ENCODE measurements at places on chromosomes 13 and 19. TPM values are rescaled to one million over a fixed set of nuclear protein-coding genes. Genes with fewer than 3 reads are reported as not detected.

- H3K4me1 ChIP-seq, result no peaks in the 10 kb centered on the region
- DNase-seq, result no peak
- H3K27ac ChIP-seq, result no peak overlapping the region
- H3K36me3 ChIP-seq, result no peaks in the 10 kb centered on the region
- no peak overlapping the region for H3K4me3 ChIP-seq
These were observed 96.8 kb upstream of the WASF3 start for GRCh38 chr13:26460648-26461047.

GRCh38 chr19:39413272-39413910, 922 bp downstream of the PLEKHG2 start:
- H3K27me3 ChIP-seq, result peaks cover 1% of the 10 kb centered on the region
- DNase-seq, result peak; percentile 31
- peak overlapping the region; percentile 88 for H3K4me3 ChIP-seq
- H3K36me3 ChIP-seq, result peaks cover 37% of the 10 kb centered on the region

DNA sequence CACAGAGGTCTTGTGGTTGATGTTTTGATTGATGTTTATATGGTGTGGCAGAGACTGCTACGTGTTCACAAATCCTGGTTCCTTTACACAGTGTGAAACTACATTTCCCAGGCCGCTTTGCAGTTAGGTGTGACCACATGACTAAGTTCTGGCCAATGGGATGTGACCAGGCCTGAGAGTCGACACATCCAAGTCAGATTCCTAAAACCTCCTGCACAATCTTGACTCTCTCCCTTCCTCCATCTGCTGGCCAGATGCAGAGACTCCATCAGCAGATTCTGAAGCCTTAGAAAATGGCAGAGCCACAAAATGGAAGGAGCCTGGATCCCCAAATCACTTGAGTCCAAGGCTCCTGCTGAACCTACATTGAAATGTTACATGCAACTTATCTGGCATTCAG, 12.6 kb downstream of the CD37 start:
- H3K27me3 ChIP-seq, result no peaks in the 10 kb centered on the region
- no peak overlapping the region for H3K27ac ChIP-seq
- no peaks in the 10 kb centered on the region for H3K4me1 ChIP-seq
- no peak for DNase-seq
- H3K4me3 ChIP-seq, result no peak overlapping the region
- peaks cover 2% of the 10 kb centered on the region for H3K36me3 ChIP-seq

GRCh38 chr13:33175991-33176390, 109.6 kb downstream of the STARD13 start:
- H3K4me3 ChIP-seq, result no peak overlapping the region
- DNase-seq, result no peak
- H3K27me3 ChIP-seq, result peaks cover 7% of the 10 kb centered on the region
- no peaks in the 10 kb centered on the region for H3K4me1 ChIP-seq

Gene PRKCG
- total RNA-seq, result 0.40 TPM

GRCh38 chr13:75443356-75443958, 38.5 kb downstream of the TBC1D4 start:
- no peaks in the 10 kb centered on the region for H3K4me1 ChIP-seq
- H3K36me3 ChIP-seq, result no peaks in the 10 kb centered on the region
- no peak overlapping the region for H3K4me3 ChIP-seq
- no peak for DNase-seq
- H3K27ac ChIP-seq, result no peak overlapping the region

DNA sequence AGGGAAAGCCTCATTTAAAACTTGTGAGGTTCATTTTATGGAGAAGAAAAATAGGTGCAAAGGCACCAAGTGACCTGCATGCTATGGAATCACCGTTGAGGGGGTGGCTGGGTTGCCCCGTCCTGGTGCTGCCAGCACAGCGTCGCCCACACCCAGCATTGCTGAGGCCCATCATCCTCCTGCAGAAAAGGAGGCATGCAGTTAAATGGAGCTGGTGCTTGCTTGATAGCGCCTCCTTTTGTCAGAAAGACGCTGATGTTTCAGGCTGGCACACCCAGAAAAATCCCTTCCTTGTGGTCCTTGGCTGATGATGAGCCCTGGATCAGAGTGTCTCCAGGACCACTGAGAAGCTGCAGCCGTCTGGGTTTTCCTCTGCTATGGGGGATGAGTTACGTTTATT, 36.9 kb downstream of the DHRS12 start:
- no peak overlapping the region for H3K27ac ChIP-seq
- peaks cover 28% of the 10 kb centered on the region for H3K4me1 ChIP-seq
- no peak for DNase-seq
- H3K36me3 ChIP-seq, result peaks cover 12% of the 10 kb centered on the region
- no peak overlapping the region for H3K4me3 ChIP-seq

GRCh38 chr19:56595548-56595899, 422 bp downstream of the ZNF71 start:
- DNase-seq, result no peak
- H3K4me1 ChIP-seq, result peaks cover 19% of the 10 kb centered on the region
- no peaks in the 10 kb centered on the region for H3K27me3 ChIP-seq
- peak overlapping the region; percentile 96 for H3K4me3 ChIP-seq

- H3K4me1 ChIP-seq, result peaks cover 28% of the 10 kb centered on the region
- H3K4me3 ChIP-seq, result peak within 1 kb of the TSS; percentile 61
- DNase-seq, result no peak
- H3K27ac ChIP-seq, result no peak within 1 kb of the TSS
These were observed at the start of gene FGF14 for GRCh38 chr13:102401766-102402165. Gene FGF14, minus strand, starts transcription at chr13:102402048.

DNA sequence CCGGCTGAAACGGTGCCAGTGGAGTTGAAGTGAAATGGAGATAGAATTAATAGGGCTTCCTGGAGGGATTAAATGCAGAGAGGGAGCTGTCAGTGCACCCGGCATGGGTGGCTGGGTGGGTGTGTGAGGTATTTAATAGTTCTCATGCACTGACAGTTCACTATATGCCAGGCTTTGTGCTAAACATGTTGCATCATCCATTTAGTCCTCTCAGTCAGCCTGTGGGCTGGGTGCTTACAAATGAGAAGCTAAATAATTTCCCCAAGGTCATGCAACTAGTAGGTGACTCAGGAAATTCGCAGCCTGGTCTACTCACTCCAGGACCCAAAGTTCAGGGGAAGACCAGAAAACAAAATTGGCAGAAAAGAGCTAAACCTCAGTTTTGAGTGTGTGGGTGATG, 63.5 kb upstream of the SPATA13 start:
- peaks cover 18% of the 10 kb centered on the region for H3K4me1 ChIP-seq
- no peaks in the 10 kb centered on the region for H3K36me3 ChIP-seq
- peaks cover 18% of the 10 kb centered on the region for H3K27me3 ChIP-seq
- no peak overlapping the region for H3K4me3 ChIP-seq
- peak overlapping the region; percentile 50 for H3K27ac ChIP-seq

Gene ERICH6B
- total RNA-seq, result not detected

DNA sequence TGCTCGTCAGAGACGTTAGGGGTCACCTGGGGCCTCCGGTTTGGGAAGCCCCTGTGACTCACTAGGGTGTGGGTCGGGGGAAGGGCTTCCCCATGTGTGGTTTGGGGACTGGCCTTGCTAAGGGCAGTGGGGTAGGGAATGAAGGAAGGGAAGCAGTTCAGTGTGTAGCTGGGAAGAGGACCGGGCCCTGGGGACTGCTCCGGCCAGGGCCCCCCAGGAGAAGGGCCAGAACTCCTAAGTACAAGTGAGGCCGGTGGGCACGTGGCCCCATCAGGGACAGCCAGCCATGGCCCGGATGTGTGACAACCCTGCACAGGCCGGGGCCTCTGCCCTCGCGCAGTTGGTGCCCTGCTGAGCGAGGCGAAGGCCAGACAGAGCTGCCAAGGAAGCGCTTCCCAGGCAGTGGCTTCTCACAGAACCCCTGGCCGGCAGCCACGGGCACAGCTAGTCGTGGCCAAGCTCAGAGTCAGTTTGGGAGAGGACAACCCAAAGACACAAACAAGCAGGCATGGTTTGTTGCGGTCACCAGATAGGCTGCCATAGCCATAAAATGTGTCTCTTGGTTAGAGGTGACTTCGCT, 25.7 kb downstream of the TEX29 start:
- no peaks in the 10 kb centered on the region for H3K4me1 ChIP-seq
- no peak overlapping the region for H3K4me3 ChIP-seq
- peaks cover 3% of the 10 kb centered on the region for H3K27me3 ChIP-seq
- DNase-seq, result no peak

- H3K27ac ChIP-seq, result peak overlapping the region; percentile 83
- peaks cover 7% of the 10 kb centered on the region for H3K36me3 ChIP-seq
- peak overlapping the region; percentile 68 for H3K4me3 ChIP-seq
These were observed 5.6 kb downstream of the ICAM5 start for GRCh38 chr19:10295305-10295846.

GRCh38 chr13:43284162-43284561, 260.8 kb downstream of the DNAJC15 start:
- no peak overlapping the region for H3K27ac ChIP-seq
- no peaks in the 10 kb centered on the region for H3K36me3 ChIP-seq
- no peaks in the 10 kb centered on the region for H3K4me1 ChIP-seq
- peaks cover 5% of the 10 kb centered on the region for H3K27me3 ChIP-seq
- no peak for DNase-seq
- H3K4me3 ChIP-seq, result no peak overlapping the region

DNA sequence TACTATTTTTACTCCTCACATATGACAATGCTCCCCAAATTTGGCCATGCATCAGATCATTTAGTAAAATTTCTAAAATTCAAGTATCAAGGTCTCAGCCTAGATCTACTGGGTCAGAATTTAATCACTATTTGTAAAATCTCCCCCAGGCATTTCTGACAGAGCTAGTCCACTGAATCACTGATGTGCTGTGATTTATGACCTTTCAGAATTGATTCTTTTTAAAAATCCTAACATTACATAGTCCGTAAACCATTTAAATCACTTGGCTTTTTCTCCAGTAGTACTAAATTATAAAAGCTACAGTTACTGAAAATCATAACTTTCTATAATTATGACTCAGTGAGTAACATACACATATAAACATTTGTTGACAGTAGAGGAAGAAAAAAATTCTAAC, 92.8 kb upstream of the RAP2A start:
- H3K36me3 ChIP-seq, result peaks cover 5% of the 10 kb centered on the region
- H3K27ac ChIP-seq, result no peak overlapping the region

Gene PSG1
- total RNA-seq, result not detected

Gene PGLYRP1
- not detected for total RNA-seq

GRCh38 chr13:20351281-20352022, 119.3 kb upstream of the GJB6 start:
- peaks cover 2% of the 10 kb centered on the region for H3K36me3 ChIP-seq
- DNase-seq, result no peak
- H3K4me1 ChIP-seq, result peaks cover 22% of the 10 kb centered on the region
- no peaks in the 10 kb centered on the region for H3K27me3 ChIP-seq
- H3K4me3 ChIP-seq, result no peak overlapping the region

GRCh38 chr13:105991622-105992277, 543.7 kb downstream of the EFNB2 start:
- no peaks in the 10 kb centered on the region for H3K27me3 ChIP-seq
- no peak for DNase-seq
- H3K4me3 ChIP-seq, result no peak overlapping the region
- H3K4me1 ChIP-seq, result no peaks in the 10 kb centered on the region

GRCh38 chr13:22235285-22235949, 564.5 kb downstream of the FGF9 start:
- no peaks in the 10 kb centered on the region for H3K27me3 ChIP-seq
- no peak overlapping the region for H3K4me3 ChIP-seq
- no peaks in the 10 kb centered on the region for H3K36me3 ChIP-seq
- DNase-seq, result no peak

Gene DENND1C
- total RNA-seq, result 100.0 TPM

DNA sequence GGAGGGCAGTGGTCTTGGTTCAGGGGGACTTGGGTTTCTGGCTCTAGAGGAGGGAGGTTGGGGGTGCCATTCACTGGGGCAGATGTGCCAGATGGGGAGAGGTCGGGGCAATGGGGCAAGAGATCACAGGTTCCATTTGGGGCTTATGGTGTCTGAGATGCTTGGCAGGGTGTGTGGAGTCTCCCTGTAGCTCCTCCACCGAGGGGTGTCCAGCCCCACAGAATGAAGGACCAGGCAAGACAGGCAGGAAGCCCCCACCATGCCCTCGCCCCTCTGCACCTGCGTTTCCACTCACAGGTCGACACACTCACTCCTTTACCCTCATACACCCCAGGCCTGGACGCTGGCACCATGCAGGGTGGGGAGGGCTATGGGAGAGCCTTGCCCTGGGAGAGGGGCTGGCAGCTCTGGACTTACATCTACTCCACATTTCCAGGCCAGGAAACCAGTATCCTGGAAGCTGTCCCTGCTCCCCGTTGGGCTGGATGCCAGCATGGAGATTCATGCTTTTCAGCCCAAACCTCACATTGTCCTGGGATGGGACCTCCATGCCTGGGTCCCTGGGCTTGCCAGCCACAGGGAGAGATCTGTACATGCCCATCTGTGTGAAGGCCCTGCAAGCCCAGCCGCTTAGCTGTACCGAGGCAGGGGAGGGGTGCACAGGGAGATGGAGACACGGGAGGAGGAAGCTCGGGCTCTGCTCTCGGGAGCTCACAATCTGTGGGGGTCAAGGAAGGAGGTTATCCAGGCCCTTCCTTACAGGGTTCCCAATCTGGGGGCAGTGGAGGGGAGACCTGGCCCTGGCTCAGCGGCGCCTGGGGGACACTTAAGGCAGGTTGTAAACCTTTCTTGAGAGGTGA, 77.1 kb downstream of the CHST8 start:
- no peak overlapping the region for H3K27ac ChIP-seq
- H3K4me1 ChIP-seq, result no peaks in the 10 kb centered on the region

- no peak overlapping the region for H3K27ac ChIP-seq
- DNase-seq, result no peak
- H3K36me3 ChIP-seq, result no peaks in the 10 kb centered on the region
These were observed 151.6 kb downstream of the GPC6 start for GRCh38 chr13:93378184-93378583.

Gene HCST
- 137 TPM for total RNA-seq

Gene RUBCNL
- not detected for total RNA-seq

Gene ZNF675
- total RNA-seq, result 20.9 TPM

GRCh38 chr19:45166723-45167252, 6.0 kb upstream of the NKPD1 start:
- no peaks in the 10 kb centered on the region for H3K36me3 ChIP-seq
- H3K4me1 ChIP-seq, result peaks cover 45% of the 10 kb centered on the region
- H3K27ac ChIP-seq, result peak overlapping the region; percentile 63
- no peaks in the 10 kb centered on the region for H3K27me3 ChIP-seq
- no peak overlapping the region for H3K4me3 ChIP-seq
- DNase-seq, result no peak

Gene F2RL3
- 0.35 TPM for total RNA-seq

DNA sequence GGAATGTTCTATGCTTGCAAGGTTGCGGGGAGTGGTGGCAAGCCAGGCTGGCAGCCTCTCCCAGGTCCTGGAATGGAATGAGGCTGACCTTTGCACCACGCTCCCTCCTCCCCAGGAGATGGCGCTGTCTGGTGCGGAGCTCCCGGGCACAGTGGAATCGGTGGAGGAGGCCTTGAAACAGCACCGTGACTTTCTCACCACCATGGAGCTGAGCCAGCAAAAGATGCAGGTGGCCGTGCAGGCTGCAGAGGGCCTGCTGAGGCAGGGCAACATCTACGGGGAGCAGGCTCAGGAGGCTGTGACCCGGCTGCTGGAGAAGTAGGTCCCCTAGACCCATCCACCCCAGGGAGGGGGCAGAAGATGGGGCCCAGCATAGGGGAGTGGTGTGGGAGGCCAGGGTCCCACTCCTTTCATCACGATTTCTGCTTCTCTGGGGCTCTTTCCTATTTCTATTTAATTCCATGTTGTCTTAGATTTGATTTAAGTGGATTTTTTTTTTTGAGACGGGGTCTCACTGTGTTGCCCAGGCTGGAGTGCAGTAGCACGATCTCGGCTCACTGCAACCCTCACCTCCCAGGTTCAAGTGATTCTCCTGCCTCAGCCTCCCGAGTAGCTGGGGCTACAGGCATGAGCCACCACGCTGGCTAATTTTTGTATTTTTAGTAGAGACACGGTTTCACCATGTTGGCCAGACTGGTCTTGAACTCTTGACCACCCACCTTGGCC, 53.2 kb upstream of the SHKBP1 start:
- H3K27ac ChIP-seq, result no peak overlapping the region
- peak; percentile 56 for DNase-seq
- H3K27me3 ChIP-seq, result peaks cover 18% of the 10 kb centered on the region
- no peak overlapping the region for H3K4me3 ChIP-seq
- no peaks in the 10 kb centered on the region for H3K36me3 ChIP-seq

Gene THSD8
- 27.0 TPM for total RNA-seq

Gene FUT2
- total RNA-seq, result not detected

Gene PEX11G
- 0.46 TPM for total RNA-seq
